ENCODE measurements at places on chromosomes 6 and 20. TPM values are rescaled to one million over a fixed set of nuclear protein-coding genes. Genes with fewer than 3 reads are reported as not detected.

The RSPH3 gene
- 1.4 TPM for total RNA-seq

GRCh38 chr20:34983995-34984735, 28.5 kb downstream of the MYH7B start:
- no peak for DNase-seq

The FAM83C gene
- total RNA-seq = not detected

The BNIP5 gene
- total RNA-seq = not detected

The HTR1B gene
- total RNA-seq = not detected

The MACROD2 gene
- total RNA-seq = not detected

GRCh38 chr6:21468461-21468860, 125.1 kb upstream of the SOX4 start:
- no peak for DNase-seq

The THBS2 gene
- not detected for total RNA-seq

DNA sequence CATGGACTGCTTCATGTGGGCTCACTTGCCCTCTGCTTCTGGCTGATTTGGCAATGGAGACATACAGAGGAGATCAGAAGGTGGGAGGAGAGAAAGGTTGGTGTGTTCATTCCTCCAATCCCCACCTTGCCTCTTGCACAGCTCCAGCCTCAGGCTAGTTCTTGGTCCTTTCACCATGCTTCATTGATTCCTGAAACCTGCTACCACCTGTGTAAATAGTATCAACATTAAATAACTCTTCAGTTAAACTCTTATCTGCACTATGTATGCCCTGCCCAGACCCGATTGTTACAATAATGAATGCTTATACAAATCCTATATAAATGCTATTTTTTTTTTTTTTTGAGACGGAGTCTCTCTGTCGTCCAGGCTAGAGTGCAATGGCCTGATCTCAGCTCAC, 174.5 kb downstream of the CD83 start:
- no peak for DNase-seq

The SLC16A10 gene
- total RNA-seq = 6.4 TPM

The GRM4 gene
- total RNA-seq = not detected

- no peak for DNase-seq
Measured at GRCh38 chr6:3843379-3844096, 5.6 kb upstream of the FAM50B start.

The EDN3 gene
- total RNA-seq = not detected

DNA sequence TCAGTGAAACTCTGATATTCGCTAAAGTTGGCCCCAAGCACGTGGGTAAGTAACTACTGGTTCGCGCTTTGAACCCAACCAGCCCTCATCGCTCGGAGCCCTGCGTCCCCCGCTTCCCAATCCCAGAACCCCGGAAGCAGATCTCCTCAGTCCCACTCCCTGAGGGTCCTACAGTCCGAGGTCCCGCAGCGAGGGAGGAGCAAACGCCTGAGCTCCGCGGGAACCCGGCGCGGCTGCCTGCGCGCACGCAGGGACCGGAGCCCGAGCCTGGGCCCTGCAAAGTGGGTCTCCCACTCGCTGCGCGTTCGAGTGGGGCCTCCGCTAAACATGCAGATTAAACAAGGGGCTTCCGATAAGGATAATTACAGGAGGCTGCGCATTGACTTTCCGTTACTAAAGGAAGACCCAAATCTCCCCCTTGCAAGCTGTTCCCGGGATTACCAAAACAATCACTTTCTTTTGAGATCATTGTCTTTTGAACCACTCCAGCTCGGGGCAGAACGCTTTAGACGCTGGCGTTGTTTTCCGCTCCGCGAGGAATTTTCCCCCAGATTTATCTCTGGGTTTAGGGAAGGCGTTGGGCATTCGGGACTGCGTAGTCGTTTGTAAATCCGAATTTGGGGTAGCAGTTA, 1.3 kb upstream of the VSX1 start:
- no peak for DNase-seq

The RNF39 gene
- not detected for total RNA-seq

The ZNF322 gene
- total RNA-seq = 9.1 TPM

Measured in activated CD8-positive, alpha-beta T cell treated with anti-CD3 and anti-CD28 coated beads, Interleukin-2, amount 10 ng/mL, durations not matched to agents 7 days and 5 days (primary cell).